ENCODE measurements at places on chromosomes 6 and 20. TPM values are rescaled to one million over a fixed set of nuclear protein-coding genes. Genes with fewer than 3 reads are reported as not detected.

Gene TBPL1
- 35.5 TPM for total RNA-seq

Gene ASIP
- not detected for total RNA-seq

Gene EEF1A2
- total RNA-seq, result 2.0 TPM

Gene RNF114
- 76.4 TPM for total RNA-seq

Gene POU3F2
- not detected for total RNA-seq
